Endothelial cell (in vitro differentiated cells): ENCODE measurements at places on chromosomes 3 and 15.

DNA sequence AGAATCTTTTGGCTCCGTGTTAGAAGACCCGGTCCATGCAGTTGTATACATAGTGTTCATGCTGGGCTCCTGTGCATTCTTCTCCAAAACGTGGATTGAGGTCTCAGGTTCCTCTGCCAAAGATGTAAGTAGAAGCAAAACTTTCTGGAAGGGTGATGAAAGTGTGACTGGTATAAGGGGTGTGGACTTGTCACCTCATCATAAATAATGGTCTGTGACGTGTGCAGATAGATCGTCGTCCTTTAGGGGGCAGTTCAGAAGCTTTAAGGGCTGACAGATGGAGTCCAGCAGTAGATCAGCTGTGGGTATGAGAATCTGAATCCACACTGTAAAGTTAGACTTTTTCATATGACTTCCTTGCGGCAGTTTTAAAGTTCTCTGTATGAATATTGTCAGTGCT, 15.3 kb downstream of the SEC61A1 start:
- DNase-seq, result no peak

- DNase-seq, result peak; percentile 65
These were observed 40.5 kb downstream of the DPPA2 start for GRCh38 chr3:109275702-109276293.

DNA sequence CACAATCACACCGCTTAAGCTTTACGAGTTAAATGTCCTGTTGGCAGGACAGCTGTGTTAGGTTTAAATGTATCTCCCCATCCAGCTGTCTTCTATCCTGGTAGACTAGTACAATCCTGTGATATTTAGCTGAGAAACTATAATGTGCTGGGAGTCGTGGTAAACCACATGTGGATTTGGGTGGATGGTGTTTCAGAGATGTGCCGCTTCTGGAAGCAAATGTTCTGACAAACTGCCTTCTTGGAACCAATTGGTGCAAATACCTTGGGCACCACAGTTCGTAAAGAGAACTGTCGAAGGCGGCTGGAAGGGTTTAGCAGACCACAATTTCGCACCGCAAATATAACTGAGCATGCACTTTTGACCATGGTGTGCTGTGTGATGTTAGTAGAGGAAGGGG, 15.0 kb downstream of the SCG5 start:
- no peak for DNase-seq

- no peak for DNase-seq
These were observed 93.4 kb downstream of the THRB start for GRCh38 chr3:24401090-24401810.

DNA sequence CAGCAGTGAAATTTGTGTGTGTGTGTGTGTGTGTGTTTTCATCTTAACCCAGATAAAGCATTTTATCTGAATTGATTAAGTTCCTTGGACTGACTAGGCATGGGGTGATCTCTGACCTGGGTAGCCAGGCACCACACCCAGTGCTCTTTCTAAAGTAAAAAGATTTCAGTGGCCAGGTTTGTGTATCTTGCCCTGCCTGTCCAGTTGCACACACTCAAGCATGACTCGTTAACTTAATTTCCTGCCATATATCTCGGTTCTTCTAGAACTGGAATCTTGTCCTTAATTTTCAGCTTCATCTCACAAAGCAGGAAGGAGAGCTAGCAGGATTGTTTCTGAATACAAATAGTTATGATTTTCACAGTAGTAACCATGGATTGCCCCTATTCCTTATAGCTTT, 17.0 kb downstream of the TM4SF18 start:
- no peak for DNase-seq

DNA sequence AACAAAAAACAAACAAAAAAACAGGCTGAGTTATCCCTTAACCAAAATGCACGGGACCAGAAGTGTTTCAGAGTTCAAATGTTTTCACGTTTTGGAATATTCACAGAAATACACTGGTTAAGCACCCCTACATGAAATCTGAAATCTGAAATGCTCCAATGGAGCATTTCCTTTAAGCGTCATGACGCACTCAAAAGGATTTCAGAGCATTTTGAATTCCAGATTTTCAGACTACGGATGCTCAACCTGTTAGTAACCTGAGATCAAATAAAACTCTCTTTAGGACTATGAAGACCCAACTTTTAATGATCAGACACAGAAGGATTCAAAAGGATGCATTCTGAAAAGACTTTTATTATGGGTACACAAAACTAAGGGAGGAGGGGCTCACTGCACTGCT, 9.6 kb downstream of the CLPX start:
- DNase-seq, result no peak

GRCh38 chr3:113985541-113985940, 37.7 kb downstream of the ZDHHC23 start:
- no peak for DNase-seq

- DNase-seq, result no peak
These were observed 1.5 kb downstream of the EAF2 start for GRCh38 chr3:121836481-121836880.

- DNase-seq, result no peak
These were observed 12.2 kb downstream of the PROS1 start for GRCh38 chr3:93961489-93961888.

DNA sequence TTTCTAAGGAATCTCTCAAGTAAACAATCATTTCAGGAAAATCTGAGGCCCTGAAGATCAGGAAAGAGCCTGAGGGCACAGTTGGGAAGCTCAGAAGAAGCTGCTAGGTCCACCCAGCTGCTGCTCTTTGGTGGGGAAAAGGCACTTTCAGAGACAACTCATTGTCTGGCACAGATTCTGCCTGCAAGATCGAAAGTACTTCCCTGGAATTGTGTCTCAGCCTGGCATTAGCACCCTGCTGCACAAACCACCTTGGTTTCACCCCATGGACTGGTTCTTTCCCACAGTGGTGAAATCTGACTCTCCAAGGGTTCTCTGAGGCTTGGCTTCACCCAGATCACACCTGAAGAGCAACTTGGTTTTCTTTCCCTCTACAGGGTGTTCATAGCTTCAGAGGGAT, 18.7 kb downstream of the THRB start:
- DNase-seq, result no peak

DNA sequence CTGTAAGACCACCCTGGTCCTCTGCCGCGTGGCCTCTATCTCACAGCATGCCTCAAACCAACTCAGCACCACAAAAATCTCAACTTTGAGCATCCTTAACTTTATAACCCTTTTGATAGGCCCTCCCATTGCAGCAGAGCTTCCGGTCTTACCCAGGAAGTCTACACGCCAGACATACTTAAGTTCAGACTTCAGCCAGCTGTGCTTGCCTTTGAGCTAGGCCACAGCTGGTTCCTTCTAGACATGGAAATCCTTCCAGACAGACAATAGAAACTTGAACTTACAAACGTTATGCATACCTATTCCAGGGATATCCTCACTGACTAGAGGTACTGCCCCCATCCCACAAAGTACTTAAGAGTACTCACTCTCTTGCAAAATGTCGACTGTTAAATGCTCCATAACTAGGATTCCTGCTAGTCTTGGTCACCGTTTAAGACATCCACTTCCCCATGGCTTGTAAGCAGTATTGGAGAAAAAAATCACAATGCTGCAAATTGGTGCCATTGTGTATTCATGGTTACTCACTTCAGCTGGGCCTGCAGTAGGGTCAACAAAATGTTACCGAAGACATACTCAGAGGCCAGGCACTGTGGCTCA, 183.5 kb downstream of the TBL1XR1 start:
- DNase-seq, result no peak

DNA sequence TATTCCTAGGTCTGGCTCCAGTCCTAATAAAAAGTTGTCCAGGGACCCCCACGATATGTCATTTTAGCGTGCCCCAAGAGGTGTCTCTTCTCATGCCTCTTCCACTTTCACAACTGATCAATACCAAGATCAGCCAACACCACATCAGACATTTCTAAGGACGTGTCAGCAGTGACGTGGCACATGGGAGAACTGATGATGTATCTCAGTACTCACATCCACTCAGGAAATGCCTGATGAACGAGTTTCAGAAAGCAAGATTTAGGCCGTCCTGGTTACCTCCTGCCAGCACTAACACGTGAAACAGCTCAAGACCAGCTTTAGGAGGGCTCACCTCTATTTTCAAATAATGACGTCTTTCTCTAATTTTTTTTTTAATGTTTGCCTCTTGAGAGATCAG, 19.6 kb downstream of the VGLL4 start:
- no peak for DNase-seq

GRCh38 chr3:173371848-173372487, 25.6 kb upstream of the NLGN1 start:
- DNase-seq, result peak; percentile 40

DNA sequence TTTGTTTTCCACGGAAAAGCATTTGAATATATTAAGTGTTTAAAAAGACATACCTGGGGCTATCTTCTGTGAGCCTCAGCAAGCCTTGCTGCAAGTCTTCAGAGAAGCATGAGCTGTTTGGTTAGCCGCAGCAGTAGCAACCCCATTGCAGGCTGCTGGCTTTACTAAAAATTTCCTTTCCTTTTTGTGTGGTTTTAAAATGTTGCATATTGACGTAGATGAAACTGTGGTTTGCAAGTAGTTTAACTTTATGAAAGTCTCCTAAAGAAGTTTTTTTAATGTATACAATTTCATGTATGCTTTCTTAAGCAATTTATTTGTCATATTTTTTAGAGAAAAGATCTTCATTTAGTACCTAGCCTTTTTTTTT, at the start of gene GPR171:
GPR171 (minus strand) TSS at position 166 of the 370 bp plus-strand sequence. CDS start 3,830 bp downstream, outside the sequence.
- no peak for DNase-seq

GRCh38 chr15:74625693-74626092, 10.1 kb downstream of the CLK3 start:
- no peak for DNase-seq

- no peak for DNase-seq
These were observed 253.7 kb downstream of the ROBO1 start for GRCh38 chr3:79514069-79514468.

- DNase-seq, result no peak
These were observed 1060.2 kb downstream of the ROBO1 start for GRCh38 chr3:78707609-78708008.

DNA sequence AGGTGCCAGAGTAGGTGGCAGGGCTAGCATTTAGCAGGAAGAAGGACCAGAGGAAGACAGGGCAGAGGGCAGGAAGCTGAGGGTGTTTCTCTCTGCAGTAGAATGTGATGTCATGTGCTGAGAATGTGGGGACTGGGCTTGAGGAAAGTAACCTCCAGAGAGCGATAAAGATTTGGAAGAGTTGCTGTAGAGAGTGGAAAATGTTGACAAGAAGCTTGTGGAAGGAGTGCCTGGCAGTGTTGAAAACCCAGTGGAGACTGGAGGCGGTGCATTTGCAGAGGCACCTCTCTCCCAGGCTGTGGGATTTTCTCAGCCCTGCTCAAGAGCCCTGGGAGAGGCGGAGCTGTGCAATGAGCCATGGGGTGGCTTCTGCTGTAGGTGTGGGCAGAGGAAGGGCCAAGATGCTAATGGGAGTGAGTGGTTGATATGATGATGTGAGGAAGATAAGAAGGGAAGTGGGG, 54.8 kb downstream of the MESD start:
- peak; percentile 15 for DNase-seq

GRCh38 chr15:62099094-62099601, 32.4 kb downstream of the C2CD4A start:
- no peak for DNase-seq

GRCh38 chr3:37773911-37774310, 87.8 kb upstream of the CTDSPL start:
- DNase-seq, result no peak

- no peak for DNase-seq
These were observed 497.9 kb downstream of the IGSF11 start for GRCh38 chr3:118536764-118537163.

GRCh38 chr3:172914854-172915253, 164.3 kb downstream of the ECT2 start:
- no peak for DNase-seq

DNA sequence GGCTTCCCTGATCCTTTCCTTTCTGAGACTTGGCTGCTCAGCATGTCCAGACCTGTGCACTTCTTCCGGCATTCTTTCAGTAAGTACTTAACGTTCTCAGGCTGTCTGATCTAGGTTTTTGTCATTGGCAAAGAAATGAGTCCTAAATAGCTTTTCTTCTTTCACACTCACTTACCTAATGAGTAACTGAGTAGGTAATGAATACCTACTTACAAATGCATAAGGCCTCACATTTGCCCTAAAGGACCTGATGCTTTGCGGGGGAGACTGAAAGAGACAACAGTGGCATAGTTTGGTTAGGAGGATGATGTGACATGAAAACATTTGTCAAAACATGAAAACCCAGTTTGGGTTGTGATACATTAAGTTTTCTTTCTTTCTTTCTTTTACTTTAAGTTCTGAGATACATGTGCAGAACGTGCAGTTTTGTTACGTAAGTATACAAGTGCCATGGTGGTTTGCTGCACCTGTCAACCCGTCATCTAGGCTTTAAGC, 516.7 kb upstream of the CFAP20DC start:
- DNase-seq, result no peak

DNA sequence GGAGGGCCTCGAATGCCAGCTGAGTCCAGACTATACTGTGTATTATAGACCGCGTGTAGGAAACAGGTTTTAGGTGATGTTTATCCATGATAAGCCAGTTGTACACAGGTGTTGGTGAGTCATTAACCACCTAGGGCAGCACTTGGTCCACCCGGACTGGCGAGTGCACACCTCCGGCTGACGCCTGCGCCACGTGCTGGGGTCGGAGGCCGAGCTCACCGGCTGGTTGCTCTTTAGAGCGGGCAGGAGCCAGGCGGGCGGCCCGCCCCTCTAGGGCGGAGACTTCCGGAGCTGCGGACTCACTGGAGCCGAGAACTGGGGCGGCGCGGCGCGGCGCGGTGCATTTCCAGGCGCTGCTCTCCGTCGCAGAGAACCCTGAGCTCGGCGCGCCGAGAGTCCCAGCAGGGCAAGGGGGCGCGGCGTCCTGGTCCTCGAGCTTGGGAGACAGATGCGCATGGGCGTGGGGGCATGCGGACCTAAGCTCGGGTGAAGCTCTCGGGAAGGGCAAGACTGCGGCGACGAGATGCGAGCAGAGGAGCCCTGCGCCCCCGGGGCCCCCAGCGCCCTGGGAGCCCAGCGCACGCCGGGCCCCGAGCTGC, at the start of gene ESYT3:
ESYT3 (plus strand) TSS at position 341 of the 599 bp plus-strand sequence; CDS start at position 524, 183 bp downstream.
- peak; percentile 65 for DNase-seq

DNA sequence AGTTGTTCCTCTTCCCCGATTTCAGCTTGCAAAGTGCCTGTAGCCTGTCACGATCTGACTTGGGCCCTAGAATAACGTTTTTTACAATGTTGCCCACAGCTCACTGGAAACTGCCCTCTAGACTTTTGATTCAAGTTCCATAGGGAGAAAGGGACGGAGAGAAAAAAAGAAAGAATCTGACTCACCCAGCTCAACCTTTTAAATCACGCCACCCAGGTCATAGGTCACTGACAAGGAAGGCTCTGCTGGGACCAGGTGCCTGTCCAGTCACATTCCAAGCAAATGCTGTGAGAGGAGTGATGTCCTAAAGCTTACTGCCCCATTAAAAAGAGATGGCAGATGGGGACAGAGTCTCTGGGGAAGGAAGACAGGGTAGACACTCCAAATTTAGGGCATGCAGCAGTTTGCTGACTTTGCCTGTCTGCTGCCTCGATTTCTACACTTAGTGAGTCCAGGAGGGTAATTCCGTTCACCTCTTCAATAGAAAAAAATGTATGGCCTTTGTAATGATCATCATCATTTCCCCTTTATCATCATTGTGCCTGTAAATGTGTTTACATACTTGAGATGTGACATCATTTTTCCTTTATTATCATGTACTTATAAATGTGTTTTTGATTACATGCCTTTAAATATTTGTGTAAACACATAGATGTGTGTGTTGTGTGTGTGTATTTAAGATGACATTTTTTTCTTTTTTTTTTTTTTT, 8.4 kb upstream of the MYO1E start:
- DNase-seq, result no peak
